GM12891 (cell line): ENCODE measurements at places on chromosomes 2 and 18.

DNA sequence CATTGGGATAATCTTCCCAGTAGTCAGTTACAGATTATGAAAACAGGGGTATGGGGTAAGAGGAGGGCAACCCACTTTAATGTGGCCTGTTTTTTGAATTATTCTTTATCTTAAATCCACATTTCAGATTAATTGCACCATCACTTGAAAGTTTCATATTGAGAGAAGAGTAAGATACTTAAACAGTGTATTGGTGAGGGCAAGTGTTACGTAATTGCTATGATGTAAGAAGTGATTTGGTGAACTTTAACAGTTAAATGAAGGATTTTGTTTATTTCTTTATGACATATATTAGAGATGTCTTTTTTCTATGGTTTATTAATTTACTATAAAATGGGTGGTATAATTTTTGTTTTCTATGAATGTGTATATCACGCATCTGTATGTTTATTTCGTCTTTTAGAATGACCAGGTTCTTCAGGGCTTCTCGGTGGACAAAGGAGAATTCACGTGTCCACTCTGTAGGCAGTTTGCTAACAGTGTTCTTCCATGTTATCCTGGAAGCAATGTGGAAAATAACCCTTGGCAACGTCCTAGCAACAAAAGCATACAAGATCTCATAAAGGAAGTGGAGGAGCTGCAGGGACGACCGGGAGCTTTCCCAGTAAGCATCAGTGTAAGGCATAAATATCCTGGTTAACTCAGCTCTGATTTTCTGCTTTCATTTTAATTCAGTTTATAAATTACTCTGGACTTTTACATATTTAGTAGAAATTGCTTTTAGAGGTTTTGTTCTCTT lies 171.2 kb upstream of the MYO3B start:
- DNase-seq: no peak

DNA sequence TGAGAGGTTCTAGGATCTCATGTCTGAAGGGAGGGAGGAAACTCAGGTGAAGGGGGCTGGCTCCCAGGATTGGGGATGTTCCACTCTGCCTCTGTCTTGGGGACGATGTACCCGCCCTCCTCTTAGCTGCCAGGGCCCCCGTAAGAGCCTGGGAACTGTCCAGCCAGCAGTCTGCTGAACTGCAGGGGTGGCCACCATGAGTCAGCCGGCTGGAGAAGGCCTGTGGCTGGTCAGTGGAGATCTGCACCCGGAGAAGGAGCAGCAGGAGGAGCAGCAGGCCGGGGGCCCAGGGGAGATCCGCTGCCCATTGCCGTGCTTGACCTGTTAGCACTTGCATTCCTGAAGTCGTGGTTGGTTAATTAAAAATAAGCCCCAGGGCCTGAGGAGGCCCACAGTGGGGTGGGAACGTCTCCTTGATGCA lies 180.3 kb downstream of the TFCP2L1 start:
- no peak for DNase-seq

DNA sequence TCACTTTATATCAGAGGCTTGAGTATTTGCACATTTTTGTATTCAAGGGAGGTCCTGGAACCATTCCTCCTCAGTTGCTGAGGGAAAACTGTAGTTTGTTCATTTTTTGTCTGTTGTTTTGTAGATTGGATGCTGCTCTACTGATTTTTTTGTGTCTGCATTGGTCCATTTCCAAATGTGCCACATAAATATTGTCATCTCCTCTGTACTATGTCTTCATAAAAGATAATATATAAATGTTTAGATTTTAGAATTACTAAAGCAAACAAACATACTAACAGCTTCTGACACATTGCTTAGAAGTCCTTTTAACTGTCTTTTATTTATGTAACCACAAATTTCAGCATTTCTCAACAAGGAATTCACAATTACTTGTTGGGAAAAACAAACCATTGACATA lies 356.8 kb downstream of the PLCL1 start:
- DNase-seq: no peak

DNA sequence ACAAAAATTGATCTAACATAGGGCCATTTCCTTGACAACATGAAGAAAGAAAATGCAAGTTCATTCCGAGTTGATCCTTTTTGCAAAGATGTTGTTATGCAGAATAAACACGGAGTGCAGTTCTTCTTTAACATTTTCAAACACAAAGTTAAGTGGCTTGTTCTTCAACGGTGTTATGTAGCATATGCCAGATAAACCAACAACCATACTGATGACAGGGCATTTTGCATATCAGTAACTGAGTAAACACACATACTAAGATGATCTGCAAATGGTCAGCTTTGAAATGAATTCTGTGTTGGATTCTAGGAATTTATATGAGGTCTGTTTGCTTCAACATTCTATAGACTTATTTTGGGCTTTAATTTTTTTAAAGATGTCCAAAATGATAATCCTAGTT lies 266.4 kb downstream of the GPD2 start:
- DNase-seq: no peak

GRCh38 chr2:173940208-173941020 lies 24.8 kb downstream of the SP3 start:
- DNase-seq: no peak

GRCh38 chr2:120886534-120887319 lies 151.1 kb downstream of the GLI2 start:
- no peak for DNase-seq

DNA sequence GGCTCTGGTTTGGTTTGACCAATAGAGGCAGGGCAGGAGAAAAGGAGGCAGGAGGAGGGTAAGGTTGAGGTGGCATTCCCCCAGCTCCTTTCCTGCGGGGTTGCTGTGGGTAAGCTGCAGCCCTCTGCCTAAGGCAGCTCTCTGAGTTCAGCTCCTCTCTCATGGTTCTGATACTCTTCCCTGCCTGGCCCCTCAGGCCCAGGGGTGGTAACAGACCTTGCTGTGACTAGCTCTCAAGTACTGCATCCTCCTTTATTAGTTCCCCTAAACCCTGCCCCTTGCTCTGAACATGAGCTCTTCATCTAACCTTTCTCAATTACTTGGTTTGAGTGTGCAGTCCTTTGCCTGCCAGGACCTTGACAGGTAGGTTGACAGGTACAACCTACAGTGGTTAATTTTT lies 205.5 kb downstream of the SLC4A3 start:
- DNase-seq: no peak

- no peak for DNase-seq
These were observed 301.0 kb downstream of the GALR1 start for GRCh38 chr18:77550625-77551024.

- no peak for DNase-seq
These were observed 589.1 kb upstream of the SLC8A1 start for GRCh38 chr2:41040782-41041520.

GRCh38 chr2:235527806-235528469 lies 34.1 kb downstream of the AGAP1 start:
- no peak for DNase-seq

- DNase-seq: no peak
These were observed 947.3 kb upstream of the CRIM1 start for GRCh38 chr2:35408320-35408719.

- DNase-seq: no peak
These were observed 420.7 kb upstream of the NRP2 start for GRCh38 chr2:205261516-205262020.

DNA sequence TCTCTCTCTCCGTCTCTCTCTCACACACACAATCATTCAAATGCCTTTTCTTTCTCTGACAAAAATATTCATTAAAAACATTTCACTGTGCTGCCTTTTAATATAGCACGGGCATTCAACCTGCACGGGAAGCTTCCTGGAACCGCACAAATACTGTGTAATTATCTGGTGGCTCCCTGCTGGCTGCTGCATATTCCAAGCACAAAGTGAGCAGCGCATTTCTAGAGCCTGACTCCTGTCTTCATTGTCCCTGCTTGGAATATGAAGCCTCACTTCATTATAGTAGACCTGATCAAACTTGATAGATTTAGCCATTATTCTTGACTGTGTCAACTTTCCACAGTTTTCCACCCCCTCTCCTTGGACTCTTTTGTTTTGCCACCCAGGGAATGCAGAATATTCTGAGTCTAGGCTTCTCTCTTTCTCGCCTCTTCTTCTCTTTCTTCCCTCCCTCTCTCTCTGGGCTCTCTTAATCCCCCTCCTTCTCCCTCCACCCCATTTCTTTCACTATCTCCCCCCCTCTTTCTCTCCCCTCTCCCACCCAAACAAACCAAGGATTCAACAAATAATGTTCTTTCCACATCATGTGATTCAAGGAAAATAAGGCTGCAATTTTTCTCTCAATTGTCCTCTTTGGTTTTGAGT lies 672.1 kb upstream of the FANCL start:
- DNase-seq: no peak

- DNase-seq: peak; percentile 2
These were observed 114.7 kb downstream of the DNAH6 start for GRCh38 chr2:84631047-84631446.

- DNase-seq: no peak
These were observed 144.8 kb downstream of the CDH2 start for GRCh38 chr18:28032177-28032576.

GRCh38 chr18:25033747-25034471 lies 318.1 kb downstream of the ZNF521 start:
- no peak for DNase-seq

- no peak for DNase-seq
These were observed 133.3 kb upstream of the NOSTRIN start for GRCh38 chr2:168669151-168669550.

GRCh38 chr2:40451918-40452605 lies at the start of gene SLC8A1:
SLC8A1 (minus strand) TSS chr2:40452090.
- peak; percentile 19 for DNase-seq

GRCh38 chr2:96111823-96112500 lies 4.4 kb downstream of the ADRA2B start:
- no peak for DNase-seq

GRCh38 chr18:12491611-12492435 lies 84.1 kb downstream of the PRELID3A start:
- no peak for DNase-seq

GRCh38 chr2:600542-601386 lies 76.4 kb downstream of the TMEM18 start:
- no peak for DNase-seq

- no peak for DNase-seq
These were observed 167.7 kb downstream of the VAPA start for GRCh38 chr18:10081492-10081891.

- DNase-seq: peak; percentile 38
These were observed 166.3 kb upstream of the SERTAD2 start for GRCh38 chr2:64819774-64820688.

DNA sequence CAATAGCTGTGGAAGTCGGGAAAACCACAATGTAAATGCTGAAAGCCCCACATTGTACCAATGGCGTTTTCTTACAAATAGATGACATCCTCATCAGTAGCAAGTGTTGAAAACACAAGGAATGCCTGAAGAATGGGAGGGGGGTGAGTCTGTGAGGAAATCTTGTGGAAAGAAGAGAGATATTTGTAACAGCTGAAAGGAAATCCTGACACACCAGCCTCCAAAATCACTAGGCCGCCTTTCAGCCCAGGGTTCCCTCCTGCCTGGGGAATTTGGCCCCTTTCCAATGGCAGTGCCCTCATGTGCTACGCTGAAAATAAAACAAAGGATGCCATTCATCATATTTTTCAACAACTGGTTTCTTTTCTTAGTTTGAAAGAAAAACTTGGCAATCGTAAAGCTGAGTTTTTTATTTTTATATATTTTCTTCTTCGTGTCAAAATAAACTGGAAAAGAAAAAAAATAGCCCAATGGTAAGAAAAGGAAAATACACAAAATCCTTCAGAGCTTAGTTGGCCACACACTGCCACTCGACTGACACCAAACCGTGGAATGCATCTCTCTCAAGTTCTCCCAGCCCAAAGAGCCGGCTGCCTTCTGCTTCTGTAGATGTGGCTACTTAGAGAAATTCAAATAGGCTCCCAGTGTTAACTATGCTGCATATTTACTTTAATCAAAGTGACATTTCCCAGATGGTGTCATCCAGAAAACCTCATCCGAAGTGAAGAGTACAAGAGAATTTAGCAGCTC lies 52.0 kb downstream of the FTCDNL1 start:
- no peak for DNase-seq

GRCh38 chr18:25058521-25058920 lies 293.4 kb downstream of the ZNF521 start:
- DNase-seq: no peak

DNA sequence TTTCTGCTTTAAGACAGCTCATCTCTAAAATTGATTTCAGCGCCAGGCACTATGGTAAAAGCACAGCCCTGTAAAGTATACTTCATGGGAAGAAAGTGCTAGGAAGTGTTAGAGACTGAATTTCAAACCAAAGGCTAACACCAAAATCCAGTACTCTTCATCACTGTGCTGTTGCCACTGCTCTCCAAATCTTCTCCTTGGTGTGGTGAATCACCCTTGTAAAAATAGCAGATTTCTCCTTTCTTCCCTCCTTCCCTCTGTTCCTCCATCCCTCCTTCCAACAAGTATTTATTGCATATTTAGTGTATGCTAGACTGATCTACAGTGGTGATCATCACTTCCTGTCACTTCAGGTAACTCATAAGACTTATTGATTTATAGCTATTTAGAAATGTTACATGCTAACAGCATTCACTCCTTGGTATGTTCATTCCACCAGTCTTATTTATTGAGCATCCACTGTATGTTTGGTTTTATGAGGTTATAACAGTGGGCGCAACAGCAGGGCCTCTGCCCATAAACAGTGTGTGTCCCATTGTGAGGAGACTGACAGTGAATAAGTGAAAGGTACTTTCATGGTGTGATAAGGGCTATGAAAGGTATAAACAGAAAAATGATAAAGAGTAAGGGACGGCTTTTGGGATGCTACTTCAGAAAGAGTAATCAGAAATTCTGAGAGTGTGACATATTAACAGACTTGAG lies 20.0 kb downstream of the KDM3A start:
- no peak for DNase-seq

- no peak for DNase-seq
These were observed 283.1 kb upstream of the CHAC2 start for GRCh38 chr2:53484531-53484930.

DNA sequence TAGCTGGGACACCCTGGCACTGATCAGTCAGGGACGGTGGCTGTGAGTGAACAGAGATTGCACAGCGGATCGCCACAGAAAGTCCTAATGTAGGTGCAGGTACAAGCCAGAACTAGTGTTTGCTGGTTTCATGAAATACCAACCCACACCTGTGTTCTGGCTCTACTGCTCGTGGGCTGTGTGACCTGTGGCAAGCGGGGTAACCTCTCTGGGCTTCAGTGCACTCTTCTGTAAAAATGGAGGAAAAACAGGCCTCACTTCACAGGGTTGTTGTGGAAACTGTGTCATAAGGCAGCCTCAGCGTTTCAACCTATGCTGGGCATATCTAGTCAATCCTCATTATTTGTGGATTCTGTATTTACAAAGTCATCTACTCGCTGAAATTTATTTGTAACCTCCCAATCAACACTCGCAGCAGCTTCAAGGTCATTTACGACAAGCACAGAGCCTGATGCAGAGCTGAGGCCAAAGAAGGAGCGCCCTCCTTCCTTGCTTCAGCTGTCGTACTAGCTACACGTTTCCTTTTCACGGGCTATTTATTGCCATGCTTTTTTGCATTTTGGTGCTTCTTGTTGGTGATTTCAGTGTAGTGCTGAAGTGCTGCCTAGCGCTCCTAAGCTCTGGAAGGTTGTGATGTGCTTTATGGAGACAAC lies 30.0 kb downstream of the GPR45 start:
- no peak for DNase-seq

DNA sequence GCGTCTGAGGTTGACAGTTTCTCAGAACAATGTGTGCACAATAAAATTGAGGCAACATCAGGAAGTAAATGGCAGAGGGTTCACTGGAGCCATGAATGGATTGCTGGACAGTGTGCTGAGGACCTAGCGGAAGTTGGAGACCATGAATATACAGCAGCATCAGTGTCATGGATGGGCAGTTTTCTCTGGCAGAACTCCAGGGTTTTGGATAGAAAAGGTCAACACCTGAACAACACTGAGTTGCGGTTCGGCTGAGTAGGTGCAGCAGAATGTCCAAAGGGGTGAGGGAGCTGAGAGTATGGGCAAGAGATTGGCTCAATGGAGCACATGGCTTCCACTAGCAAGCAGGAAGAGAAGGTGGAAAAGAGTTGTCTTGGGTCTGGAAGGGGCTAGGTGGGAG lies 73.7 kb downstream of the DNER start:
- no peak for DNase-seq
